T-helper 9 cell (primary cell): ENCODE measurements at places on chromosomes 3 and 15.

DNA sequence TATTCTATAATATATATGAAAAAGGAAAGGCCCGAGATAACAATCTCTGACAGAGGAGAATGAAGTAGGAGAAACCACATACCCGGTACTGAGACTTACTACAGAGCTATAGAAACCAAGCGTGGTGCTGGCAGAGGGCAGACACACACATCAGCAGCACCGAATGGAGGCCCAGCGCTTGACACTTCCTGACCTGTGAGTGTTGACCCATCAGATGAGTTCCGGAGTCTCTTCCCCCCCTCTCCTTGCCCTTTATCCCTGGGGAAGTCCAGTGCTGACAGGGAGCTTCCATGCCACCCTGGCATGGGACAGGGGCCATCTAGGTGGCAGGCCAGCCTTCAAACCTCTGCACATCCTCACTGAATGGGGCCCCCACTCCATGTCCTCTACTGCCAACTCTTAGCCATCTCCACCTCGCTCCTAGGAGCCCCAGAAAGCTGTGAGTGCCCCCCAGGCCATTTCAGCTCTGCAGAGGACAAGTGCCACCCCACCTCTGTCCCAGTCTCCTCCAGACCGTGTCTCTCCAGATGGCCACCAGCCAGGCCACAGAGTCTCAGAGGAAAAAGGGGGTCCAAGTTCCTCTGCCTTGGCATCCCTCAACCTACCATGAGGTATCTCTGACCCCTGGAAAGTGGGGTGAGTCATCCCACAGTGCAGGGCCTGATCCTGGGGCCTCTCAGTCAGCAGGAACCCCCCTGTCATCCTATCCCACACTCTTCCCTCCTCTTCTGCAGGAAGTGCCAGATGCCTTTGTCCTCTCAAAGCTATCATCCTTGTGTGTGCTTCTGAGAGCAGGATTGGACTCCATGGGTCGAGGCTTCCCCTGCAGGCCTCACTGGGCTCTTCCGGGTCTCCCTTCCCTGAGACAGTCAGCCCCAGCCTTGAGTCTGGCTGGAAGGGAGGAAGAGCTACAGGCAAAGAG is 116.5 kb upstream of the ALDH1A3 start:
- no peak for DNase-seq

GRCh38 chr15:75153565-75154276 is 48.0 kb upstream of the C15orf39 start:
- DNase-seq, result no peak

- DNase-seq, result no peak
These were observed 18.2 kb downstream of the HOMER2 start for GRCh38 chr15:82934100-82934880.

- no peak for DNase-seq
These were observed 89.0 kb downstream of the CHRNA7 start for GRCh38 chr15:32119286-32119685.

GRCh38 chr15:65957451-65957850 is 88.2 kb downstream of the RAB11A start:
- no peak for DNase-seq

GRCh38 chr15:70068783-70069565 is 28.7 kb downstream of the TLE3 start:
- DNase-seq, result no peak

DNA sequence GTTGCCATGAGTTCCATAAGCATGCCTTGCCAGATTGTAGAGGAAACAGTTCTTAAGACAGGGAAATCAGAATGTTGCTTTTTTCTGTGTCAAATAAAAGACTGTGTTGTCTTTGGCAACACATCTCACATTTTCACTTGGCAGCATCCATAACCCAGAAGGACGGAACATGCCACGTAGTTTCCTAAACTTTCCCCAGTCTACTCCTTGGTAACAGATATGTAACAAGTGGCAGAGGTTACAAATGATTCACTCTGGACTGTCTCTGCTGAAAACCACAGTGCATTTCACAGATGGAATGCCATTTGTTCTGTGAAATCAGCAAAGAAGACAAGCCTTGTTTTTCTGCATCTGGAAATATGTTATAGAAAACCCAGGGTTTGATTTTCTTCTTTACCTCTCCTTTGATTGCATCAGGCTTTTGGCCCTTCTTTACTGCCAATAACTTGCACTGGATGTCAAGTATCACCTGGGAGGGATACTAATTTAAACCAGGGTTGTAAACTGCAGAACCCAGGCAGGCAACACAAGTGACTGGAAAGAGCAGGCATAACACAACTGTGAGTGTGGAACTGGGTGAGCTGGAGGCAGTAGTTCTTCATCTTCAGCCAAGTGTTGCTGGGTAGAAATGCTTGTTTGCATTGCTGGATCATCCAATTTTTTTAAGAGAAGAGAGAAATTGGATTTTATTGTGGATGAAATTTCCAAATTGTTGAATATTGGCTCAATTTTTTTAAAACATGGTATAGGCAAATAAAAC is 124.4 kb upstream of the FOXB1 start:
- DNase-seq, result no peak
